ENCODE measurements at places on chromosomes 2 and 18. TPM values are rescaled to one million over a fixed set of nuclear protein-coding genes. Genes with fewer than 3 reads are reported as not detected.

HOXD13 gene
- total RNA-seq = 0.09 TPM

CXCR2 gene
- total RNA-seq = not detected

MAPK4 gene
- not detected for total RNA-seq

ITM2C gene
- 110 TPM for total RNA-seq

ALPI gene
- not detected for total RNA-seq

DNER gene
- total RNA-seq = 0.83 TPM

COL3A1 gene
- total RNA-seq = 5,666 TPM
